Sigmoid colon (tissue), 7 donors: ENCODE measurements at places on chromosomes 3 and 15. TPM values are rescaled to one million over a fixed set of nuclear protein-coding genes. Genes with fewer than 3 reads are reported as not detected.

- no peak for DNase-seq
Measured at GRCh38 chr3:184586851-184587250, 25.3 kb downstream of the EPHB3 start.

- no peak for DNase-seq
Measured at GRCh38 chr15:88613074-88613944, 7.8 kb upstream of the AEN start.

Gene PARP6
- 59.2 TPM for total RNA-seq

DNA sequence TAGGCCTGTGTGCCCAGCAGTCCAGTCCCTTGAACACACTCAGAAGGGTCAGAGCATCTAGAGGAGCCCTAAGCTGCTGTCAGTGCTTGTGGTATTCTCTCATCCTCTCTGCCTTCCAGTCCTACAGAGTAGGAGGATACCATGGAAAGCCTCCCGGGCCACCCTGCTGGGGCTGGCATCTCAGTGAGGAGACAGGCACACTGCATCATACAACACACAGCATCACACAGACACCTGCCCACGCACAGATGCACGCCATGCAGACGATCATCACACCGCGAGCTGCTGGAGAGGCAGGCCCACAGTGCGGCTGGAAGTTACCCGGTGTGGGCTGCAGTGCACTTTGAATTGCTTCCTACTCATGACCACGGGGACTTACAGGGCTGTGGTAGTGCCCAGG, 15.2 kb downstream of the GABRA5 start:
- no peak for DNase-seq

Gene MAP1A
- 31.5 TPM for total RNA-seq

DNA sequence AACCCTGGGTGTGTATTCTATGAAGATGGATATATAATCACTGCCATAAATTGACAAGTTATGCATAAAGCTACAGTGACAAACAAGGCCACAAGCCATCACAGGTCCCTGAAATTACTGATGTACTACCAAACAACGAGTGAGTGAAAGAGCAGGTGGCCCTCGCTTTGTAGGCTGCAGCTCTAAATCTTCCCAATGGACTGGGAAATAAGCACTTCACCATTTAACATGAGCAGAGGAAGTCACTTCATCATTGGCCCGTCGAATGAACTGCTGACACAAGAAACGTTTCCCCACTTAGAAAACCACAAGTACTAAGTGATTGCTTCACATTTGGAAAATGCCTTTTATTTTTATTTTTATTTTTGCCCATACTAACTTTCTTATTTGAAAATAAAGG, 218.0 kb downstream of the ZNF385D start:
- no peak for DNase-seq

Gene CCDC12
- total RNA-seq: 34.3 TPM

DNA sequence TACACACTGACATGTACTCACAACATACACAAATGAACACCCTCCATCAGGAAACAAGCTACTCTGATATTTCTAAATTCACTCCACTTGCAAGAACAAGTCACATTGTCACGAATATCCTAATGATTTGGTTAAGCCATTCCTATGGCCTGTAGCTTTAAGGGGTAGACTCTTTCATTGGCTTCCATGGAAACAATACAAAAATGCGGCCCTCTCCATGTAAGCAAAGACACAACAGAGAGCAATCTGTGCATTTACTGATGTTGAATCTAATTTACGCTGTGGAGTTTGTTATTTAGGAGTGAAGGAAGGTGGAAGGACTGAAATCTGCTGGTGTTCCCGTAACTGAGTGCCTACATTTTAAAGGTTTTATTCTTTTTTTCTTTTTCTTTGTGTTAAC, 114.5 kb downstream of the FMN1 start:
- no peak for DNase-seq

Gene AQP9
- total RNA-seq: 1.1 TPM

DNA sequence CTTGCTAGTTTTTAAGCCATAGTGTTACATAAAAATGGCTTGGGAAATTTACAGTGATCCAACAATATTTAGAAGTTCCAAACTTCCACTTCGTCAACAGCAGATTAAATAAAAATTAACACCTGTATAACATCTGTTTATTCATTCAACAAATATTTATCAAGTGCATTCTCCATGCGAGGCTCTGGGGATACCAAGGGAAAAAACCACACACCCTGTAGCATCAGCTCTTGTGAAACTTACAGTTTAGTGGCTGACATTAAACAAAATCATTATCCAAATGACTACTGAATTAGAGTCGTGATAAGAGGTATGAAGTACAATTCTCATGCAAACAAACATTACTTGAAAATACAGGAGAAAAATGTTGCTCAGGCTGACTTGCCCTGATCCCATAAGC, 122.9 kb downstream of the DLG1 start:
- DNase-seq: no peak

Gene EPHB3
- total RNA-seq: 2.5 TPM

GRCh38 chr3:152026033-152026556, 152.7 kb downstream of the SUCNR1 start:
- no peak for DNase-seq

GRCh38 chr3:112508860-112509259, 9.6 kb upstream of the BTLA start:
- DNase-seq: no peak

DNA sequence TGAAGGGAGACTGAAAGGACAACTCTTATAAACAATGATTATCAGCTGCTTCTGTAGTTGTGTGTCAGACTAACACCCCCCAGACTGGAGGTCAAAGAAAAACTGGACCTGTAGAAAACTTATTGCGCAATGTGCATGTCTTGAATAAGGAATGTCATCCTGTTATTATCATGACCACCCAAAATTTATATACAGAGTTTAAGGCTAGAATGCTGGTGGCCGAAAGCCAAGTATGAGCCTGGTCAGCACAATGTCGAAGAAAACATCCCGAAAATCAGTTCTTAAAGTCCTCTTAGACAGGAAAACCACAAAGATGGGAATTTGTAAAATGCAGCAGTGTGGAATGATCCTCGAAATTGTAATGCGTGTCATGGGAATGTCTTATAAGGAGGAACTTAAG, 29.3 kb downstream of the RFTN1 start:
- DNase-seq: peak; percentile 85

GRCh38 chr15:100705065-100705464, 102.7 kb downstream of the ASB7 start:
- DNase-seq: no peak

DNA sequence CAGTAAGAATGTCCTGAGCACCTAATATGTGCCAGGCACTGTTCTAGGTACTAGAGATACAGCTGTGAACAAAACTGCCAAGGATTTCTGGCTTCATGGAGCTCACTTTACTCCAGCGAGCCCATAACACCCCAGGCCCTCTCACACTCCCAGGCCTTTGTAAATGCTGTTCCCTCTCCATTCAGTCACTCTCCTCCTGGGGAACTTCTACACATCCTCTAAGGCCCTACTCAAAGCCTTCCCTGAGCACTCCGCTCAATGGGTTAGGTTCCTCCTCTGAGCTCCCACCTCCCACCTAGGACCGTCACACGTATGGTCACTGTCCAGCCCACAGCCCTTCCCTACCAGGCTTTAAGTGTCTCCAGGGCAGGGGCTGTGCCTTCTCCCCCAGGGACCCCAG, 27.2 kb downstream of the SEMA7A start:
- no peak for DNase-seq

Gene NR2C2
- total RNA-seq: 35.3 TPM

Gene RARB
- total RNA-seq: 8.3 TPM

DNA sequence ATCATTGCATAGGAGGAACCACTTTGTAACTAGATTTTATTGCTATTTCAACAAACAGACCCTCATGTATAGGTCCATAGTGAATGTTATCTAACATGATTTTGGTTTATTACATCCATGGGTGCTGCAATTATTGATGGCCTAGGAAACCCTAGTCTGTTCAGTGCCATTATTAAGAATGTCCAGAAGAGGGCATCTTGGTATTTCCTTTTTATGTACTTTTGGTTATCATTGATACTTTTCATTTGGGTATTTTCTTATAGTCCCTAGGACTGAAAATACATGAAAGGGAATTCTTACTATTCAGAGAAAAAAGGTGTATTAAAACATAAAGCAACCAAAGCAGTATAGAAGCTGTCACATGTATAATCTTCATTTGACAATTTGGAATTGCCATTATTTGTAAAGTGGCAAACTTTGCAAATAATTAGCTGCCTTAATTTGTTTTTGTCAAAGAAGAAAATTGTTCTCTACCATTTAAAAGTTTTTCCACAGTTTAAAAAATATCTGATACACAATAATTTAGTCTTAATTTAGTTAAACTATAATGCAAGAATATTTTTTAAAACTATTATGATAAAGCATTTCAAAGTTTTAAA, 48.7 kb downstream of the CNOT10 start:
- DNase-seq: no peak

- DNase-seq: no peak
Measured at GRCh38 chr3:42302924-42303634, 37.1 kb upstream of the CCK start.

DNA sequence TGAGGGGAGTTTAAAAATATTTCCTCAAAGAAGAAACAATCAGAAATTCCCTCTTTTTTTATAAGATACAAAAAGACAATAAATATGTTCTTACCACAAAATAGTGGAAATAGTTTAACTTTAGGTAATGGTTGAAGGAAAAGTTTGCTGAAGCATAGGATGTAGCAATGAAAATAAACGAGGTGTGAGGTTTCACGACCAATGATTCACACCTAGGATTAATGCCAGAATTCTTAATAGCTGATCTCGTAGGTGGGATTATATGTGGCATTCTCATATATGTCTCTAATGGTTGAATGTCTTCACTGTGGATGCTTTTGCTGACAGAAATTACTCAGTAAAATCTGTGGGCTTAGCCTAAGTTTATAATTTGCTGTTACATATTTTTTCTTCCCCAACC, 467.7 kb downstream of the FGF12 start:
- DNase-seq: no peak

DNA sequence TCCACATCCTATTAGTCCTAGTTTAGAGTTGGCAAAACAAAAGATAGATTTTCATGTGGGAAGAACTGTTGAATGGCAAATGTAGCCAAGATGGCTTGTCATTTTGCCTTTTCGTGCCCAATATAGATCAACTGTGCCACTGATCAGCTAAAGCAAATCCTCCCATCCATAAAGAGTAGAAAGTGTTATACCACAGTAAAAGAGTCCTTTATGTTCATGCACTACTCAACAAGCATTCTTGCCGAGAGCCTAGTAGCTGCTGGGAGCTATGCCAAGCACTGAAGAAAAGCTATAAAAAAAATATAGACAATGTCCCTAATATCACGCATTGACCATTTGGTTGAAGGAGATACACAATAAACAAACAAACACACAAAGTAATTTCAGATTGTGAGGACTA, 225.2 kb downstream of the KCNMB2 start:
- DNase-seq: no peak

- DNase-seq: no peak
Measured at GRCh38 chr3:149391960-149392359, 14.5 kb upstream of the TM4SF1 start.

GRCh38 chr15:33125894-33126537, 68.5 kb downstream of the FMN1 start:
- DNase-seq: no peak

Gene EPB42
- not detected for total RNA-seq

DNA sequence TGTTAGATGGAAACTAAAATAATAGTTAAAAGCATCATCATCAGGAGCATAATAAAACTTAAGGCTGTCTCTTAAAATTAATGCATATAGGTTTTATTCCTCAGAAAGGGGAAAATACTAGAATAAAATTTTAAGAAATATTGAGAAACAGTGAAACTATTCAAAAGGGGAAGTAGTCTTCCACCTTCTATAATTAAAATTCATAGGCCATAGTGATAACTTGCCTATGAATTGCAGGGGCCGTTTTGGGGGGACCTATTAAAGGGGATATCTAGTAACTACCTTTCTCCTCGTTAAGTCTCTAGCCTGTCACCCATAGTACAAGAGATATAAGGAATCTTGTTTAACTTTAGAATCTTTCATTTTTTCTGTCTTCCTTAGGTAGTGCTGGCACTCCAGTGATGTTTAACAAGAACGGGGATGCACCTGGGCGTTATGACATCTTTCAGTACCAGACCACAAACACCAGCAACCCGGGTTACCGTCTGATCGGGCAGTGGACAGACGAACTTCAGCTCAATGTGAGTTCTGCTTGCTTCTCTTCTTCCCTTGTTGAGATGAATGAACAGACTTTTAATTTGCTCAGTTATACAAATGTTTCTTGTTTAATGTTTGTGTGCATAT, 600.4 kb downstream of the GRM7 start:
- no peak for DNase-seq

GRCh38 chr15:74320352-74321247, 46.8 kb downstream of the CYP11A1 start:
- DNase-seq: no peak

DNA sequence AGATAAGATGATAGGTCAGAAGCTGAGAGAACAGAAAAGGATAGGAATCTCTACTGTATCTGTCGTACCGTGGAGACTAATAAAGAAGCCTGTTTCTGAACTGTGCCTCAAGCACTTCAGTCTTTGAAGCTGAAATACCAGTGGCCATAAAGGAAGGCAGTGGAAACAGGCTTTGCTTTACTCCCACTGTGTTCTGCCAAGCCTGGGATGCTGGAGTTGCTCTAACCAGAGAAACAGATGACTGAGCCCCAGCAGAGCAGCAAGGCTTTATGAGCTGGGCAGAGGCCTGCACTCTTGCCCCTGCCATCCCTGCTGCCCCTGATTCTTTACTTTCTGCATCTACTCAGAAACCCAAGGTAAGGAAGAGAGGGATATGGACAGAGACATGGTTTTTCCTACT, 89.4 kb downstream of the PDE8A start:
- DNase-seq: no peak

Gene SCAMP5
- total RNA-seq: 1.9 TPM

Gene LINGO1
- total RNA-seq: 0.71 TPM

DNA sequence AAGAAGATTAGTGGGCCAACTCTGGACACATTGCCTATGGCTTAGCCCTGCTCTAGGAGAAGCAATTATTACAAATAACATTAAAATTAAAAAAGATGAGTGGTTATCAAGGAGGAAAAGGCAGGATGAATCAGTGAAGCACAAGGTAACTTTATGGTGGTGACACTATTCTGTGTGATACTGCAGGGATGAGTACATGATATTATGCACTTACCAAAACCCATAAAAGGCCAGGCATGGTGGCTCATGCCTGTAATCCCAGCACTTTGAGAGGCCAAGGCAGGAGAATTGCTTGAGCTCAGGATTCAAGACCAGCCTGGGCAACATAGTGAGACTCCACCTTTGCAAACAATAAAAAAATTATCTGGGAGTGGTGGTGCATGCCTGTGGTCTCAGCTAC, 344.3 kb upstream of the CDIN1 start:
- DNase-seq: no peak
